ENCODE measurements at places on chromosomes 3 and 15. TPM values are rescaled to one million over a fixed set of nuclear protein-coding genes. Genes with fewer than 3 reads are reported as not detected.

Gene THSD4
- 120 TPM for total RNA-seq

Gene NR1I2
- total RNA-seq: 0.20 TPM

Gene CCDC50
- 93.8 TPM for total RNA-seq

Gene ZMAT3
- total RNA-seq: 57.7 TPM

Gene IL12A
- total RNA-seq: 3.7 TPM

Gene NAALADL2
- 13.9 TPM for total RNA-seq

Gene KLHL40
- not detected for total RNA-seq

Gene EPHB1
- total RNA-seq: 0.98 TPM

Measured in smooth muscle cell of the pulmonary artery (primary cell).